Right atrium auricular region (tissue), 2 donors: ENCODE measurements at places on chromosomes 16 and 17.

DNA sequence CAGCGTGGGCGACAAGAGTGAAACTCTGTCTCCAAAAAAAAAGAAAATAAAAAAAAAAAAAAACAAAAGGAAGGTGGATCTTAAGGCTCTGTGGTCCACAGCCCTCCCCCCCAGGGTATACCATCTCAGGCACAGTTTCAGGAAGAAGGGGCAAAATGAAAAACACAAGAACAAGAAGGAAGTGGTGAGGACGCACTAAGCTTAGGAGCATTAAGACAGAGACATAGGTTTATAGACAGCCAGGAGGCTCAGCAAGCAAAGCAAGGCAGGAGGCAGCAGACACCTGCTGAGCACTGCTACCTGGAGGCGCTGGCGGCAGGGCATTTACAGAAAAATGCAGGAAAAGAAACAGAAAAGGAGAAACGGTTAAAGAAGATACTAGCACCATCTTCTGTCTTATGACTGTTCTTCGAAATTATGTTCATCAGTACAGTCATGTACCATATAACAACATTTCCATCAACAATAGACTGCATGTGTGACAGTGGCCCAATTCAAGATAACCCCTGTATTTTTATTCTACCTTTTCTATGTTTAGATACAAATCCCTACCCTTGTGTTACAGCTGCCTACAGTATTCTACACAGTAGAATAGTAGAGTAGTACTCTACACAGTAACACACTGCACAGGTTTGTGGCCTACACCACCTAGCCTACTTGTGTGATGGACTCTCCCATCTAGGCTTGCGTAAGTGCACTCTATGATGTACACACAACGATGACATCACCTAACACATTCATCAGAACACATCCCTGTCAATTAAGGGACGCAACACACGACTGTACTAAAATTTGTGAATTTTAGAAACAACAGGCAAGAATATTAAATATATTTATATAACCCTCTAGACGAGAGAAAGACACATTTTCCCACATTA is 62.5 kb downstream of the XPO6 start:
- DNase-seq = no peak

DNA sequence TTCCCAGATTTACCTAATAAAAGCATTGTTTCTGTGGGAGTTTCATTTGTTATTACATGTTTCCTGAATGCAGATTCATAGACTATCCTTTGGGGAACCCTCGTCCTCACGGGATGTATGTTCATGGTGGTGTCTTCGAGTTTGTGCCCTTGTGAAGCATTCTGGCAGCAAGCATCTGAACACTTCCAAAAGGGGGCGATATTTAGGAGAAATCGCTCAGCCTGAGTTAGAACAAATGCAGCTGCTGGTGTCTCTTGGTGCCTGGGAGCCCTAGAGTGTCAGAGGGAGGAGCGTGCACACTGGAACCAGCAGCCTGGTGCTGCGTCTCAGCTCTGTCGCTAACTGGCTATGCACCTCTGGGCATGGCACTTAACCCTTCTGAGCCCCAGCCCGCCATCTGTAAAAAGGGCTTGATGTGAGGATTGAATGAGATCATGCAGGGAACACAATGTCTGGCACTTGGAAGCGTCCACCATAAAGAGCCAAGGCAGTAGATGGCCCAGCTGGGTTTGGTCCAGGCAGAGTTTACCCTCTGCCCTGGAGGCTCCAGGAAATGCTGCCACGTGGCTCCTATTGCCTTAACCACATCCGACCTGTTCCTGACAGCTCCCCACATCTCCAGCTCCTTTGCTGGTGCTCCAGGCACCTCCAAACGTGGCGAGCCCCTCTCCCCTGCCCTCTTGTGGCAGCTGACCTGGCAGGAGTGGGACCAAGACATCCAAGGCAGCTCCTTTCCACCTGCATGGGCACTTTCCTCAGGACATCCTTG is 25.0 kb upstream of the C16orf78 start:
- no peak for DNase-seq

GRCh38 chr17:50533185-50533584 is 650 bp downstream of the EPN3 start:
- DNase-seq = no peak

- DNase-seq = no peak
Observed at GRCh38 chr16:79595231-79595641, 5.3 kb downstream of the MAF start.

DNA sequence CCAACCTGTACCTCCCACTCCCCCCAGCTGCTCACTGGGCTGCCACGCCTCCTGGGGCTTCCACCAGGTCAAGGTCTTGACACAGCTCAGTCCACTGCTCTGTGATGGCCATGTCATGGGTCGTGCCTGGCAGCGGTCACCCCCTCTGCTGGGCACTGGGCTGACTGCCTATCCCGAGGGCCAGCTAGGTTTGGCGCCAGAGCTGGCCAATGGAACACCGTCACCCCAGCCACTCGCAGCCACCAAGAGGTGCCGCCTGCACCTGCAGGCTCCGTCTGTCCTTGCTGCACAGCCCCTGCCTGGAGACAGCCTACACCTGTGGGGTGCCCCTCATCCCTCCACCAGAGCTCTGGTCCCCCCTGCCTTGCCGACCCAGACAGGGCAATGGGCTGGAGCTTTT is 4.5 kb upstream of the RAB40C start:
- no peak for DNase-seq
